Glutamatergic neuron (in vitro differentiated cells): ENCODE measurements at places on chromosomes 3 and 15.
A peak's percentile ranks its signal among the peaks of the same experiment; 100 is the strongest.

DNA sequence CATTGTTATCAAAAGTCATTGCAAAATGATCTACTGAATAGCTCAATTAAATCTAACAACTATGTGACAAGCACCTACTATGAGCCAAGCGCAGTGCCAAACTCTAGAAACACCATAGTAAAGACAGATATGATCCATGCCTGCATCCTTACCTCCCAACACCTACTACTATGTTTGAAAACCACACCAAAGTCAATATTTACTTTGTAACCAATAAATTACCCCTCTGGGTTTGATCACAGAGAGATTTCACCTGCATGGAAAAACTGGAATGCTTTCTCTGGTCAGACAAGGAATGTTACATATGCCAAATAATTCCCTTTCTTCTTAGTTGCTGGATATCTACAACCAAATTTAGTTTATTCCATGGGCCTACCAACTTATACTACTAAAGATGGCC is 422.2 kb downstream of the FHIT start:
- no peak for DNase-seq

DNA sequence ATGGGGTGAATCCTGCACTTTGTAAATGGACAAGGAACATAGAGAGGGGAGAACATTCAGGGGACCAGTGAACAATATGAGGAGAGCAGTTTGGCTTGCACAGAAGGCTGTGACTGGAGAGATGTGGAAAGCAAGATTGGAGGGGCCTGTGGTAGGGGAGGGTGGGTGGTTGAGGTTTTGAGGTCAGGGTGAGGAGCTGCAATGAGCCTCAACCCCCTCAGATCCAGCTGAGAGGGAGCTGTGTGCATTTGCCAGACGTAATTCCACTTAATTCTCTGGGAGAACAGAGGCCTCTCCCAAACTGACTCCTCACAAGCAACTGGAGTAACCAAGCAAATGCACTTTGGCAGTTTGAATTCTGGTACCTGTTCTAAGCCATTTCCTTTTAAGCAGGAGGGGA is 253.1 kb upstream of the TRIM42 start:
- DNase-seq, result no peak

DNA sequence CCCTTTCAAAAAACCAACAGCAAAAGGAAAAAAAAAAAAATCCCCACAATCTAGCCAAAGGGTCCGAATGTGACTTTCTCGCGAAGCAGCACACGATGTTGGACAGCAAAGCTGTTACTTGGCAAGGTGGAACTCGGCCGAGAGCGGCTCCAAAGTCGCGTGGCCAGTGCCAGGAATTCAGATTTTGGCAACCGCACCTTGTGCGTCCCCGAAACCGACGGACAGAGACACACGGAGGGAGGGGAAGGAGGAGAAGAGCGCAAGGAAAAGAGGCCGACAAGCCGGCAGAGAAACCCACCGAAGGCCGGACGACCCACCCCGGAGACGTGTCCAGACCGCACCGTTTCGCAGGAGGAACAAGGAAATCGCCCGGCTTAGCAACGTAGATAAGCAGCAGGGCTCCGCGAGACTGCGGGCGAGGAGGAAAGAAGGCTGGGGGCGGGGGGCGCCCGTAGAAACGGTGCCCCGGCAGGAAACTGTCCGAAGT is 517.3 kb downstream of the MECOM start:
- DNase-seq, result peak; percentile 53

DNA sequence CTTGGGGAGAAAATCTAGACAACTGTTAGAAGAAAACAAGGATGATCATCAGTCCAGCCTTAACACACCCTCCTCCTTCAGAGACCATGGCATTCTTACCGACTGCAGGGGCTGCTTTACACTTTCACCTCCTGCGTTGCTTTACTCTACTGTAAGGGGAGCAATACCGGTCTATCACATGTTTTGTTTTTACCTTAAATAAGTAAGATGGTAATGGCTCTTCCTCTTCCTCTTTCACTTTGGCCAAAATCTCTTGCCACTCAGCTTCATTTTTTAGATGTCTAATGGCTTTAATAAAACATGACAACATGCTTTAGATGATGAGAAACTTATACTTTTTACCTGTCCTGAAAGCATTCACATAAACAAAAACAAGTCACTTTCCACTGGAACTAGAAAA is 33.4 kb upstream of the STIMATE start:
- no peak for DNase-seq

GRCh38 chr15:74194572-74195559 is 7.7 kb downstream of the STRA6 start:
- no peak for DNase-seq

DNA sequence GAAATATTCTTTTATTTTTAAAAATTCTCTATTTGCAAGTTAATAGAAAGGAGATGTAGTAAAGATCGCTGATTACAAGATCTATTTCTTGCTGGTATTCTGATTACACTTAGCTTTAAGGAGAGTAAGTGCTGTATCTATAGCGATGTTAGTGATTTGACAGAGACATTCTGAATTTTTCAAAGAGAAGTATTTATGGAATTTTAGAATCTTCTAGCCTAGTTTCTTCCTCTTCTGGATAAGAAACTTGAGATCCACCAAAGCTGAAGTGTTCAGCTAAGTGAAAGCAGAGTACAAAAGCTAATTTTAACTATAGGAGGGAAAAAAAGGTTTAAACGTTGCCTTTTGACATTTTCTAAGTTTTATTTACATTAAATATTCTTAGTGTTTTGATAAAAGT is 72.1 kb upstream of the RARB start:
- no peak for DNase-seq
